ENCODE measurements at places on chromosomes 2 and 18. TPM values are rescaled to one million over a fixed set of nuclear protein-coding genes. Genes with fewer than 3 reads are reported as not detected.

The SKOR2 gene
- not detected for total RNA-seq

The PLEK gene
- total RNA-seq: 22.7 TPM

DNA sequence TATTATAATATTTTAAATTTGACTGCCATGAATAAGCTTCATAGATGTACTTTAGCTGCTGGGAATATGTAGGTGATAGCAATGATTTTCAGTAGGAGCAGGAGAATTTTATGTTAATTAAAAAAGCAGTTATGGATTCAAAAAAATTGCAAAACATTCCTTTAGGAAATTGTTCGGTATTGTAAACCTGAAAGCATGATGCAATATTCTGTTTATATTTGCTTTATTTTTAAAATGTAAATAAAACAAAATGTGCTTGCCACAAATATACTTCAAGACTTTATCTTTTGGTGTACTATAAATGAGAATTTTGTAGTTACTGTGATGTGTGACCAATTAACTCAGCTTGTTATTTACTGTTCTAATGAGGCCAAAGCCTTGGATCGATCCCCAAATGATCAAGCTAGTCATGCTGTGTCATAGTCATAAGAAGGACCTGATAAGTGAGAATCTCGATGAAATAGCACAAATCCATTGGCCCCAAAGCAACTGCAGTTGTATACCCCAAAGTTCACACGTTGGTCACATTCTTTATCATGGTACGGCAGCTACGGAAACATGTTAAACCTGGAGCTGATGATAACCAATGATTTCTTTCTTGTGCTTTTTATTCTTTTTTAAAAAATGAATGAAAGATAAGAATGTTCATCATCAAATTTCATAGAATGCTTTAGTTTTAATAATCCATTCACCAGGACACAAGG is 23.6 kb upstream of the ATIC start:
- DNase-seq: no peak

DNA sequence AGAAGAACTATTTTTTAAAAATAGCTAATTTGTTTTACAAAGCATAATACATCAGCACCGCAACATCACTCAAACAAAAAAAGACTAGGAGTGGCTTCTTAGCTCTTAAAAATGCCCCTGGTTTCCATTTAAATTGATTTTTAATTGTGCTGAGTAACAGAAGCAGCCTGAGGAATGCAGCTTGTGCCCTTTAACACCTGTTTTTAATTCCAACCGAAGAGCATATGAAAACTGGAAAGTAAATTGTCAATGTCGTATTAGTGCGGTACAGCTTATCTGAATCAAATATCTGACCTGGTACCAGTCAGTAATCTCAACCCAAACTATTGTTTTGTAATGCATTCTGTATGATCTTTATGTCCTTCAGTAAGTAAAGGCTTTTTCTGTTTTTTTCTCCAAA is 13.2 kb upstream of the CD302 start:
- no peak for DNase-seq

- DNase-seq: no peak
Observed at GRCh38 chr18:10949655-10950054, 199.7 kb downstream of the PIEZO2 start.

DNA sequence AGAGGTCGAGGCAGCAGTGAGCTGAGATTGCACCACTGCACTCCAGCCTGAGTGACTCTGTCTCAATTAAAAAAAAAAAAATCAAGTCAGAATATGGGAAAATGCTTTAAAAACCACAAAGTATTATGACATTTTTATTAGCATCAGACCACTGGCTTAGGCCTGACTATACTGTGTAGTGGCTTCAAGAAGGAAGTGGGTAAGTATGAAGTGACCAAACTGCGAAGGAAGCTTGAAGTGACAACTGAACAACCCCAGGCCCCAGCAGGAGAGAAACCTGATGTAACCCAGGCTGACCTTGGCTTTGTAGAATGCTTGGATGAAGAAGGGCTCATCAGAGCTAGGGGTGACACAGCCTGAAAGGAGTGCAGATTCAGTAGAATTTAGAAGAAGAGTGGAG is 21.4 kb upstream of the HAAO start:
- DNase-seq: no peak

All from posterior vena cava (tissue), 2 donors.